ENCODE measurements at places on chromosomes 7 and 10. TPM values are rescaled to one million over a fixed set of nuclear protein-coding genes. Genes with fewer than 3 reads are reported as not detected.

DNA sequence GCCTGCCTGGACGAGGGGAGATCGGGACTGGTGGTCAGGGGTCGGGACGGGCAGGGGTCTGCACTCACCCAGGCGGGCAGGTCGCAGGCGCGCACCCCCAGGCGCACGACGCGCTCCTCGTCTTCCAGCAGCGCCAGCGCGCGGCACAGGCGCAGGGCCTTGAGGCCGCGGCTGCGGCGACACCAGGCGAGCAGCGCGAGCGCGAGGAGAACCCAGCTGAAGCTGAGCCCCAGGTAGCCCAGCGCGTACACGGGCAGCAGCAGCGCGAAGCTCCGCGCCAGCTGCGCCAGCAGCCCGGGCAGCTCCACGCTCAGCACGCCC, 328 bp downstream of the ESYT2 start:
- DNase-seq, result peak; percentile 89
- peaks cover 7% of the 10 kb centered on the region for H3K4me1 ChIP-seq
- H3K4me3 ChIP-seq, result peak overlapping the region; percentile 94
- peak overlapping the region; percentile 99 for H3K27ac ChIP-seq
- H3K27me3 ChIP-seq, result no peaks in the 10 kb centered on the region

GRCh38 chr10:124739119-124739921, 4.9 kb downstream of the FAM53B start:
- H3K36me3 ChIP-seq, result no peaks in the 10 kb centered on the region
- no peak overlapping the region for H3K4me3 ChIP-seq
- no peak for DNase-seq
- peak overlapping the region; percentile 20 for H3K27ac ChIP-seq
- no peaks in the 10 kb centered on the region for H3K27me3 ChIP-seq

GRCh38 chr10:62348029-62348428, 26.1 kb upstream of the ZNF365 start:
- H3K4me3 ChIP-seq, result no peak overlapping the region
- no peak for DNase-seq
- H3K36me3 ChIP-seq, result no peaks in the 10 kb centered on the region
- H3K27me3 ChIP-seq, result no peaks in the 10 kb centered on the region
- H3K27ac ChIP-seq, result no peak overlapping the region

DNA sequence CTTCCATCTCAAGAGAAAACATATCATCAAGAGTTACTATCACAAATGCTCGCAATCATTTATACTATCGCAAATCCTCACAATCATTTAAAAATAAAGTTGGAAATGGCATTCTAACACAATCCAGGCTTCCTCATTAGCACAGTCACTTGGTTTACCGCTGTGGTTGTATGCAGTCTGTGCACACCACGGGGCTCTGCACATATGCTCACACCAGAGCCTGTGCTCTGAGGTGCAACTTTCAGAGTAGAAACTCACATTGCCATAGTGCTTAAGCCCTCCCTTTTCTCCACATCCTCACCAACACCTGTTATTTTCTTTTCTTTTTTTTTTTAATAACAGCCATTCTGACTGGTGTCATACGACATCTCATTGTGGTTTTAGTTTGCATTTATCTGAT, 235.6 kb upstream of the KLF6 start:
- H3K36me3 ChIP-seq, result no peaks in the 10 kb centered on the region
- no peaks in the 10 kb centered on the region for H3K4me1 ChIP-seq
- no peaks in the 10 kb centered on the region for H3K27me3 ChIP-seq
- DNase-seq, result no peak
- H3K27ac ChIP-seq, result no peak overlapping the region

DNA sequence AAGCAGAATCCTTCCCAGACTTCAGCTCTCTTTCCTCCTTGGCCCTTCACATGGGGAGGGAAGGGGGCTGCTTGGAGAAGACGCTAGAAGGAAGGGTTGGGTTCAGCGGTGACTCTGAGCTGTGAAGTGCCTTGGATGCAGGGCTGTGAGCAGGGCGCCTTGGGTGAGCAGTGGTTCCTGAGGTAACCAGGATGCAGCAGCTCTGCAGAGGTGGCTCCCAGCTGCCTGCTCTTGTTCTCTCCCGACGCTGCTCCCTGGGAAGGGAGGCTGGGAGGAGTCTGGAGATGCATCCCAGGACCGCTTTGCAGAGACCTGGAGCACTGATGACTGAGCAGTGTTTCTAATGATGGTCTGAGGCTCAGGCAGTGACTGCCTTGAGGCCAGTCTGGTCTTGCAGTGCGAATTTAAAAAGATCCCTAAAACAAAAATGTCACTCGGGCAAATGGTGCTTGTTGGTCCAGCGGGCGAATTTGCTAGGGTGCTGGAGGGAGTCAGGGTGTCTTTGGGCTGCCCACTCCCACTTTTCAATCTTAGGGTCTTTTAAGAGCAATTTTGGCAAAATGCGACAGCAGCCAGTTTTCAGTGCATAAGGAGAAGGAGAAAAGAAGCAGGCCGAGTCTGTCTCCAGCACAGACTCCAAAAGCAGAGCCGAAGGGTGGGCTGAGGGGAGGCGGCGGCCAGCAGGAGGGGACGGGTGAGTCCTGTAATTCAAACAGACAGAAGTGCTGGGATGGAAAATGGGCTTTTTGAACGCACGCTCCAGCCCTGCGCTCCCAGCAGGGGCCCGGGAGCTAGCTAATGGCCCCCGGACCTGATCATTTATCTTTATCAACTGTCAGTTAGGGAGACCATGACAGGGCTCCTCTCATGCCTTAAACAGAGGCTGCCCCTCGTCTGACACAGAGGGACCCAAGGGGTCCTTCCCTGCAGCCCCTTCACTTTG, 191.2 kb upstream of the SHH start:
- H3K27me3 ChIP-seq, result no peaks in the 10 kb centered on the region
- no peak overlapping the region for H3K27ac ChIP-seq
- H3K36me3 ChIP-seq, result no peaks in the 10 kb centered on the region
- no peaks in the 10 kb centered on the region for H3K4me1 ChIP-seq
- DNase-seq, result no peak
- no peak overlapping the region for H3K4me3 ChIP-seq

The TRIM73 gene
- total RNA-seq, result 4.4 TPM

Data from upper lobe of right lung (tissue), 1 donor.